ENCODE measurements at places on chromosomes 6 and 20.

GRCh38 chr6:43741829-43742228 is 28.2 kb upstream of the VEGFA start:
- DNase-seq: no peak

DNA sequence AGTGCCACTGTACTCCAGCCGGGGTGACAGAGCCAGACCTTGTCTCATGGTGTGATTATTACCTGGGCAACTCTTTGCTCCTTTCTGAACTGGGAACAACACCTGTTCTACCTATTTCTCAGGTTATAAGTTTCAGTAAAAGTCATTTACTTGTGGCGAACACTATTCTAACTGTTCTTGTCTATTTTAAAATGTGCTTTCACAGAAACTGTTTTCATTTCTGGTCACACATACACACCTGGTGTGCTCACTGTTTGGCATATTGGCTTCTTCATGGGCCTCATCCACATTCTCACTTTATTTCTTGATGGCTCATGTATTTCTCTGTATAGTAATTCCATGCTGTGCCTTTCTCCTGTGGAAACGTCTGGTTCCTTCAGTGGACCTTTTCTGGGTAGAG is 30.5 kb upstream of the XRN2 start:
- no peak for DNase-seq

DNA sequence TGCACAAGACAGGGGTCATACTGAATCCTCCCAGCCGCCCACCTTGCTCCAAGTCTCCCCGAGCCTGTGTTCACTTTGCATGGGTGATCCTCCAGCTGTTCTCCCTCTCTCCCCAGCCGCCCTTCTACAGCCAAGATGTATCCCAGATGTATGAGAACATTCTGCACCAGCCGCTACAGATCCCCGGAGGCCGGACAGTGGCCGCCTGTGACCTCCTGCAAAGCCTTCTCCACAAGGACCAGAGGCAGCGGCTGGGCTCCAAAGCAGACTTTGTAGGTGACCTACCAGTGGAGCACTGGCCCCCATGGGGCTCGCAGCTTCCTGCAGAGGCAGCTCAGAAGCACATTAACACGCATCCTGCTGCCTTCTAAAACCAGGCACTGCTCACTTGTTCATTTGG is 14.6 kb upstream of the IFT52 start:
- no peak for DNase-seq

DNA sequence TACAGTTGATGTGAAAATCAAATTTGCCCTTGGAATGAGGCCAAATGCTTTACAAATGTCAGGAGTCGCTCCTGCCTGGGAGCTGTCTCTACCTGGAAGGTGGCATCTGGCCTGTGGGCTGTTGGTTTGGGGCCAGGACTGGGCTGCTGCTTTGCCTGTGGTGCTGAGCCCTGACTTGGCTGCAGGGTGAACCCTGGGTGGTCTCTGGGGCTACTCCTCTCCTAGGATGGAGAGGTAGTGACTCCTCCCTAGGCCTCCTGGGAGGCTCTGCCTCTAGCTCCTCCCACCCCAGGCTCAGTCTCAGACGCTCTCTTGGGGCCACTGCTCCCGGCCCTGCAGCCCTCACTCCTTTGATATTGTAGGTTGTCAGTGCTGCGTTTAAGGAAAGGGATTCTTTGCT is 47.5 kb downstream of the EFCAB8 start:
- DNase-seq: no peak

DNA sequence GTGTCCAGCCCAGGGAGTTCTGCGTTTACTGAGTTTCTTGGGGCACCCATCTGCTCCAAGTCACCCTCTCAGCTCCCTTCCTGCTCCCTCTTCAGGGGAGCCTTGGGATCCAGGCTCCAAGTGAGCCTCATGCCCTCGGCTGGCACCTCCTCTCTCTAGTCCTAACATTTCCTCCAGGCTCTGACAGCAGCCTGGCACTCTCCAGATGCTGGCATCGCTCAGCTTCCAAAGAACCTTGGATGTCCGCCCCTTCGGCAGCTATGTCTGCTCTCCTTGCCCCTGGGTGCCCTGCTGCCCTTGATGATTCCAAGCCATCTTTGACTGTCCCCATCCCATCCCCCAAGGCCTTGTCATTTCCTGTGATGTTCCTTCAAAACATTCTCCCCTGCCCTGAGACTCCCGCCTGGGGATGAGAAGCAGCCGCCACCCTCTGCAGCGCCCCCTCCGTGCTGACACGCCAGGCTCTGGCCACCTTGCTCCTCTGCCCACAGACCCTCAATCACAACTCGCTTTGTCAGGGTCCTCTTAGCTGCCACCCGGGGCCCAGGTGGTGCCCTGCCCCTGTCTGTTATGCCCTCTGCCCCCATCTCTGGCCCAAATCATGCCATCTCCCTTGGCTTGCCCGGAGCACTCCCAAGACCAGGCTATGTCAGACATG is 6.6 kb upstream of the GFRA4 start:
- DNase-seq: no peak

All from T47D (cell line).